ENCODE measurements at places on chromosomes 11 and 22.

DNA sequence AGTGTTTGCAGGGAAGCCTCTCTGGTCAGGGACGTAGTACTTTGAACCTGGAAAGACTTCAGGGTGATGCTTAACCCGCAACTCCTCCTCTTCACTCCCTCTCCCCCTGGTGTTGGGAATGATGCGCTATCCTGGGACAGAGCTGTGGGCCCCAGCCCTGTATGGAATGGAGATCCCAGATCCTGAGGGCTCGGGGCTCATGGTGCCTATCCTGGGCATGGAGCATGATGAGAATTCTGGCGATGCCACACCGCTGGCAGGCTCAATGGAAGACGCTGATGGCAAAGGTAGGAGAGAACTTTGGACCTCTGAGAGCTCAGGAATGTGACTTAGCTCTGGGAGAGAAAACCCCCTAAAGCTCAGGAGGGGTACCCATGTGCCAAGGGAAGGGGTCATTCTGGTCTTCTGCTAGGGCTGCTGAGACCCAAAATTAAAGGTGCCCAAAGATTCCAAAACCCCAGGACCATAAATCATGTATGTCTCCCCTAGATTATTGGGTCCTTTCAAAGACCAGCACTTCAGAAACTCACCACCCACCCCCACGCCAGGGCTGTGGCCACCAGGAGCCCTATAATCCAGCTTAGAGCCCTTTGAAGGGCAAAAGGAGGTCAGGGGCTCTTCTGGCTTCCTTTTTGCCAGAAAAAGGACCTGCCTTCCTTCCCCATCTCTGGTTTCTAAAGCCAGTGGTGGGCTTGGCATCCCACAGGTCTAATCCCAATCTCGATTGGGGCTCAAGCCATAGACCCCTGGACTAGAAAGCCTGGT lies 52.5 kb downstream of the BTG4 start:
- DNase-seq: no peak

- DNase-seq: peak; percentile 35
These were observed 441.0 kb downstream of the NELL1 start for GRCh38 chr11:21110415-21110814.

GRCh38 chr11:80727315-80727714 lies 1286.5 kb upstream of the TENM4 start:
- DNase-seq: peak; percentile 66

- no peak for DNase-seq
These were observed 11.7 kb downstream of the CXCR5 start for GRCh38 chr11:118895093-118896039.

All from NCI-H446 treated with DMSO at 0.1 percent for 48 hours (cell line).